ENCODE measurements at places on chromosomes 4 and X.

DNA sequence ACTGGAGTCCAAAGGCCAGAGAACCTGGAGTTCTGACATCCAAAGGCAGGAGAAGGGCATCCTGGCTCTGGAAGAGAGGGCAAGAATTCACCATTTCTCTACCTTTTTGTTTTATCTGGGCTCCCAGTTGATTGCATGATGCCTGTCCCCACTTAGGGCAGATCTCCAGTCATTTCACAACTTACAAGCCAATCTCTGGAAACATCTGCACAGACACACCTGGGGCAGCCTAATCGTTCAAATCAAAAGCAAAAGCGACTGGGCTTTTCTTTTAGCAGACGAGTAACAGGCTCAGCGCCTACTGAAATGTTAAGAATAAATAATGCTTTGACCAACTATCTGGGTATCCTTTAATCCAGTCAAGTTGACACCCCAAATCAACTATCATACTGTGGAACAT is 136.0 kb upstream of the NPY2R start:
- DNase-seq, result no peak

GRCh38 chrX:120797188-120797851 is 78.3 kb downstream of the CT47B1 start:
- DNase-seq, result peak; percentile 28

- peak; percentile 53 for DNase-seq
These were observed 47.0 kb upstream of the SCOC start for GRCh38 chr4:140326395-140326993.

GRCh38 chr4:130110770-130111169 is 1014.8 kb downstream of the C4orf33 start:
- no peak for DNase-seq

DNA sequence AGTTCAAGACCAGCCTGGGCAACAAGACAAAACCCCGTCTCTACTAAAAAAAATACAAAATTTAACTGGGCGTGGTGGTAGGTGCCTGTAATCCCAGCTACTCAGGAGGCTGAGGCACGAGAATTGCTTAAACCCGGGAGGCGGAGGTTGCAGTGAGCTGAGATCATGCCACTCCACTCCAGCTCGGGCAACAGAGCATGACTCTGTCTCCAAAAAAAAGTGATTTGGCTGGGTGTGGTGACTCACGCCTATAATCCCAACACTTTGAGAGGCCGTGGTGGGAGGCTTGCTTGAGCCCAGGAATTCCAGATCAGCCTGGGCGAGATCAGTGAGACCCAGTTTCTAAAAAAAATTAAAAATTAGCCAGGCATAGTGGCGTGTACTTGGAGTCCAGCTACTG is 4.1 kb downstream of the OPHN1 start:
- peak; percentile 75 for DNase-seq

GRCh38 chr4:113881256-113881655 is 98.2 kb downstream of the ARSJ start:
- DNase-seq, result peak; percentile 21

GRCh38 chr4:57153207-57153606 is 43.0 kb upstream of the IGFBP7 start:
- DNase-seq, result no peak

GRCh38 chr4:172656055-172656454 is 512.6 kb upstream of the GALNT7 start:
- no peak for DNase-seq

GRCh38 chr4:112348488-112349158 is 51.5 kb downstream of the ALPK1 start:
- DNase-seq, result peak; percentile 62

DNA sequence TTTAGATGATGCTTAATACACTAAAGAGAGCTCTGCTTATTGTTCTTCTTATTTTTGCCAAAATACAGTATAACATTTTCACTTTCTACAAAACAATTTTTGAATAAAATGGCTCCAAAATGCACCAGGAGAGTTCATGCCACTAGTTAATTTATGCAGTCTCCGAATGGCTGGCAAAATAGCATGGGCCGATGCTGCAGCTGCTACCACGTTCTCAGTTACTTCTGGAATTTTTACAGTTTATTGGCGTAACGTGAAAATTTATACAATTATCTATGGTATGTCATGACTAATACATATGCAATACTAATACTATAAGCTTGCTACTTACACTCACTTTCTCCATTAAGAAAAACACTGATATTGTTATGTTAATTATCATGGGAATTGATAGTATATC is 16.5 kb downstream of the KLHL13 start:
- DNase-seq, result no peak

- peak; percentile 88 for DNase-seq
These were observed at the start of gene TMEM165 for GRCh38 chr4:55395529-55396307. Gene TMEM165 (plus strand): TSS chr4:55395957. CDS start chr4:55396190, 233 bp downstream.

Measured in fibroblast of skin of right biceps (primary cell).